ENCODE measurements at places on chromosomes 7 and 10.
A peak's percentile ranks its signal among the peaks of the same experiment; 100 is the strongest.

DNA sequence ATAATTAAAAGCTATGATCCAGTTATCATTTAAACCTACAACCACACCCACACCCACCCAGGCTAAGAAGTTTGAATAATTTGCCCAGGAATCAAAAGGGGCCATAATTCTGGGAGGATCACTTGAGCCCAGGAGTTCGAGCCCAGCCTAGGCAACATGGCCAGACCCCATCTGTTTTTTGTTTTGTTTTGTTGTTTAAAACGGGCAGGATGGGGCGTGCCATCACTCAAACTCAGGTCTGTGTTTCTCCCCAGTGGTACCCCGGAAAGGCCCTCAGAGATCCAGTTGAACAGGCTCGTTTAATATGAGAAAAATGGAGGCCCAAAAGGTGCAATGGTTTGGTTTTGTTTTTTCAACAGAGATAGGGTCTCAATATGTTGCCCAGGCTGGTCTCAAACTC is 23.3 kb downstream of the HSPB1 start:
- no peak for DNase-seq

DNA sequence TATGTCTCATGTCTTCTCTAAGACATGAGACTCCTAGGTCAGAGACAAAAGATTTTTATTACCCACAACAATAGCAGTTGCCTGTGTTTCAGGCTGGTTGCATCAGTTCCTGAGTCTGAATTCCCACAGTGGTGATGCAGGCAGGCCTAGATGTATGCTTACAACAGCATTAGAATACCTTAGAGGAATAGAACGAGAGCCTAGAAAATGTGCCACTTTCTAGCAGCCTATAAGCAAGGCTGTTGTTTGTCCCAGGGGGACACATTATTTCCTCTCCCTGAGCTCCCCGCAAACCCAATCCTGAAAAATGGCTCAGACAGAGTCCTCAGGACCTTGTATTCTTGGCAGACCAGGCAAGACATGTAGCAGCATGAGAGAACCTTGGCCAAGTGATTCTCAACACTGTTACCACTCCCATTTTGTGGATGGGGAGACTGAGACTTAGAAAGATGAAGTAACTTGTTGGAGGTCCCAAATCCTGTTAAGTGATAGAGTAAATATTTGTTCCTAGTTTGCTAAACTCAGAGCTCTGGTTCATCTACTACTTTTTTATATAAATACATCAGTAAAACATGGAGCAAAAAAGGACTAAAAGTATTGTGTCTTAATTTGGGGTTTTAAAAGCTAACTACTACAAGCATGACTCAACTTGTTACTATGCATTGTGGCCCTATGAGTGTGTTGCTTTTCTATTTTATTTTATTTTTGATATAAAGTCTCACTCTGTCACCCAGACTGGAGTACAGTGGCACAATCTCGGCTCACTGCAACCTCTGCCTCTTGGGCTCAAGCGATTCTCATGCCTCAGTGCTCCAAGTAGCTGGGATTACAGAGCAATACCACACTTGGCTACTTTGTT is 14.2 kb downstream of the VTI1A start:
- DNase-seq, result peak; percentile 85

GRCh38 chr7:930975-931758 is 23.3 kb downstream of the ADAP1 start:
- no peak for DNase-seq

DNA sequence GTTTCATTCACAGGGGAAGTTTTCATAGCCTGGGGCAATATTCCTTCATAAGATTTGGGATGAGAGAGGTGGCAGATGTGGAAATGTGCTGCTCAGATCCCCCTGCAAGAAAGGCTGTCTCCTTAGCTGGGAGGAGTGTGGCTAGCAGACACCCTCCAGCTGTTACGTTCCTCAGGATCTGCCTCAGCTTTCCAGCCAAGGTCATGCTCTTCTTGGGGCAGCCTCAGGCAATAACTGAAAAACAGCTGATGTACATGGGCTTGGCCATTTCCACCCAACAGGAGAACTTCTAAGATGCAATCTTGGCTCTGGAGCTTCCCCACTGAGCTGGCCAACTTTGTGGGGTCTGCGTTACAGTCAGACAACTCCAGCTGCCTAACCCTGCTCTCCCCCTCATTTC is 51.3 kb upstream of the SEPTIN7 start:
- DNase-seq, result no peak

- no peak for DNase-seq
Measured at GRCh38 chr7:128938544-128939074, 882 bp downstream of the IRF5 start.

DNA sequence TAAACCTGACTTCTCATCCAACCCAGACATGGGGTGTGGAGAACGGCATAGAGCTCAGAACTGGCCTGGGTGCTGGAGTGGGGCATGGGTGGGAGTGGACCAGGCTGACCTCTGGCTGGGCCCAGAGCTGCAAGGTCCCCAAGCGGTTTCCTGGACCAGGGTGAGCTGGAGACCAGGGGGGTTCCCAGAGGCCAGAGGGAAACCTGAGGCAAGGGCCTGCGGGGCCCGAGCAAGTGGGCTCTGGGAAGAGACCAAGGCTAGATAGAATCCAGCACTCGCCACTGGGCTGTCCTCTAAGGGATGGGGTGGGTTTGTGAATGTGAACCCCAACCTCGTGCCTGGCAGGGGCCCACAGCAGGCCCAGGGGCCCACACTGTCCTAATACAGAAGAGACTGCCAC is 39.4 kb upstream of the RET start:
- no peak for DNase-seq

DNA sequence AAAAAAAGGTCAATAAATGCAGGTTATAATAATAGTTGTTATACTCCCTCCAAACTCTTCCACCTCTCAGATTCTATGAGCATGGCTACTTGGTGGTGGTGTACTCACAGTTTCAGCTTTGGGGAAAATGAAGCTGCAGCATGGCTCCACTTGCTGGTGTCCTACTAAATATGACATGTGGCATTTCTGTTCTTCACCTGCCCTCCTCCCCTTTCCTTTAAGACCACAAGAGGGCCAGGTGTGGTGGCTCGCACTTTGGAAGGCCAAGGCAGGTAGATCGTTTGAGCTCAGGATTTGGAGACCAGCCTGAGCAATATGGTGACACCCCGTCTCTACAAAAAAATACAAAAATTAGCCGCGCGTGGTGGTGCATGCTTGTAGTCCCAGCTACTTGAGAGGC is 101.1 kb downstream of the SLC37A3 start:
- no peak for DNase-seq

- no peak for DNase-seq
Measured at GRCh38 chr10:70493660-70494234, 15.2 kb downstream of the PALD1 start.

GRCh38 chr7:137937202-137937560 is 64.7 kb downstream of the CREB3L2 start:
- no peak for DNase-seq

DNA sequence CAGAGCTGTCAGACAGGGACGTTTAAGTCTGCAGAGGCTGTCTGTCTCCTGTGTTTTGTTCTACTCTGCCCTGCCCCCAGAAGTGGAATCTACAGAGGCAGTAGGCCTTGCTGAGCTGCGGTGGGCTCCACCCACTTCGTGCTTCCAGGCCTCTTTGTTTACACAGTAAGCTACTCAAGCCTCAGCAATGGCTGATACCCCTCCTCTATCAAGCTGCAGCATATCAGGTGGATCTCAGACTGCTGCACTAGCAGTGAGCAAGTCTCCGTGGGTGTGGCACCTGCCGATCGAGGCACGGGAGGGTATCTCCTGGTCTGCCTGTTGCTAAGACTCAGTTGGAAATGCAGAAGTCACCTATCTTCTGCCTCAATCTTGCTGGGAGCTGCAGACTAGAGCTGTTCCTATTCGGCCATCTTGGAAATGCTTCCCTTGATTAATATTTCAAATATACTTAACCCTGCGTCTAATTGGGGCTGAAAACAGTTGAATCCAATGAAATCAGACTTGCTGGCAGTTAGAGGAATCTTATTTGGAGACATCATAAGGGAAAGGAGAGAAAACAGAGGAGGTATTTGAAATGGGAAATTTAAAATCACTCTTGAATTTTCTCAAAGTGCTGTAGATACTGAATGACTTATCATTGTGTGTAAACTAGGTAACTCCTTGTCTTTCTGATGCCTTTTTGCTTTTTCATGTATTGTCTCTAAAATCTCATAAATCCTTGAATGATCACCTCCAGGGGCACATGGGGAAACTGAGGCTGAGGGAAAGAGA is 13.8 kb upstream of the CYP3A5 start:
- no peak for DNase-seq

GRCh38 chr7:35971133-35971891 is 170.5 kb downstream of the SEPTIN7 start:
- DNase-seq, result no peak

DNA sequence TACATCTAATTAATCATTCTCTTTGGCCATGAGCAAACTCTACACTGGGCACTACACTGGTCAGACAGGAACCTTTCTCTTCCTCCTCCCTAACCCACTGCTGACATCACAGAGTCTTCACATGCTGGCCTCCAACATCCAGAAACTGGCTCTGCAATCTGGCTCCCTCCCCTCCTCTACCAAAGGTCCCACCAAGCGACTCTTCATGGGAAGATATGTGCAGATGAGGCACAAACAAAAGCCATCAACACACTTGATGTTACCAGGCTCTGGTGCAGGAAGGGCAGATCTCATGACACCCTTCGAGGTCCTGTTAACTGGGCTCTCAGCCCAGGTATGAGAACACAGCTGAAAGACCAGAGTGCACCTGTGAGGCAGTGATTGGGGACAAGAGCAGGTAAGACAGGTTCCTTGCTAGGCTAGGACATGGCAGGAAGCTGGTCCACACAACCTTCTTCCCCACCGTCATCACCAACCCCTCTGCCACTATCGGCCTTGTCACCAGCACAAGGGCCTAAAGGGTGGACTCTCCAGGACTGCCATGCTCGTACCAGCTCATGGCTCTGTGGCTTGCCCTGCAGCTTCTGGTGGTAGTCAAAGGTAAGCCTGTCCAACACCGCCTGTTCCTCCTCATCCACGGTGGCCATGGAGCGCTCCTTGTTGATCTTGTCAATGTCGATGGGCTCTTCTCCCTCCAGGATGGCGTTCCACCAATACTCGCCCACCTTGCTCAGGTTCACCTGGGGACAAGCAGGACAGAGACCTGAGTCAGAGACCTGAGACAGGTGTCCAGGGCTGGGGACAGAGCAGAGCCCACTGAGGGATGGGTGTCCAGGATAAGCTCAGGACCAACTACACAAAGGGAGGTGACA is 66.6 kb upstream of the CAMK2B start:
- DNase-seq, result no peak

DNA sequence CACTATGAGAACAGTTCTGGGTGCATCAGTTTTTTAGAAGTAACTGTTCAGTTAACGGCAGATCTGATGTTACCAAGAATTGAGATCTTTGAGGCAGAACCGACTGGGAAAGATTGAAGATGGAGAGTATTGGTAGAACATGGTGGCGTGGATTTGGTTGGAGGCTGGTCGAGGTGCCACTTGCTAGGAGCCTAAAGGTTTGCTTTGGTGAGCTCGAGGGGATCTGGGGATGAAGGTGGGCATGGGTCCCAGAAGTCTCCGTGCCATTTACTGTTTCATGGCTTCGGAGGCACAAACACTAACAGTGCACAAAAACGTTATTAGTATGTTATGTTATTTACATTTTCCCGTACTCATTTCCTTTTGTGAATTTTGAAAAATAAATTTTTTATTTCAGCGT is 81.4 kb downstream of the ADCY1 start:
- no peak for DNase-seq

DNA sequence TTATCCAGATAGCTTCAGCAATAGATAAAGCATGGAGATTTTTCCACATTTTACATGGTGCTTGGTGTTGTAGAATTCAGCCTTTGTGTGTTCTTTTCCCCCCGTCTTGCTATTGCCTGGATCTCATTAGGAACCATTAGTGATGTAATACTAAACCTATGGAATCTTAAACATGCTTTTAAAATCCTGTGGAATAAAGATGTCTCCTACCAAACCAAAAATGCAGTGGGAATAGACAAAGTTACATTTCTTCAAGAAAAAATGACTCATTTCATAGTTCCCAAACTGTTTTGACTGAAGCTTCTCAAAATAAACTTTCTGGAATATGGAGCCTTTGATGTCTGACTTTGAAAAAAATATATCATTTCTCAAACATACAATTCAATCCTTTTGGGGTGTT is 44.0 kb downstream of the CALD1 start:
- peak; percentile 96 for DNase-seq

- DNase-seq, result no peak
Measured at GRCh38 chr10:17429490-17429889, 24.9 kb downstream of the ST8SIA6 start.

- no peak for DNase-seq
Measured at GRCh38 chr10:75883081-75884072, 452.0 kb downstream of the LRMDA start.

DNA sequence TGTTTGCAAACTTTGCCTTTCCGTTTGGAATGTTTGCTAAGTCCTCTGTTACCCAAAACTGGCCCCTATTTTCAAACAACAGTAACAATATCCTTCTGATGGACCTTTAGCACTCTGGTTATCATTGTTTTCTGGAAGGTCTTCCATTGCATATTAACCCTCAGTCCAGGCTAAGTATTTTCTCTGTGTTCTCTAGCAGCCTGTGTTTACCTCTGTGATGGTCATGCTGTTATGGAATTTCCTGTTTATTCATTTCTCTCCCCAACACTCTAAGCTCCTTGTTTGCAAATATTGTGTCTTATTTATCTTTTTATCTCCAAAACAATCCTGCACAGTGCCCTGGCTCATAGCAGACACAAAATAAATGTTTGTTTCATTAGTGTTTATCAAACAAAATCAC is 560.3 kb downstream of the ATRNL1 start:
- DNase-seq, result no peak

GRCh38 chr10:110848106-110848505 is 23.6 kb upstream of the PDCD4 start:
- DNase-seq, result no peak

DNA sequence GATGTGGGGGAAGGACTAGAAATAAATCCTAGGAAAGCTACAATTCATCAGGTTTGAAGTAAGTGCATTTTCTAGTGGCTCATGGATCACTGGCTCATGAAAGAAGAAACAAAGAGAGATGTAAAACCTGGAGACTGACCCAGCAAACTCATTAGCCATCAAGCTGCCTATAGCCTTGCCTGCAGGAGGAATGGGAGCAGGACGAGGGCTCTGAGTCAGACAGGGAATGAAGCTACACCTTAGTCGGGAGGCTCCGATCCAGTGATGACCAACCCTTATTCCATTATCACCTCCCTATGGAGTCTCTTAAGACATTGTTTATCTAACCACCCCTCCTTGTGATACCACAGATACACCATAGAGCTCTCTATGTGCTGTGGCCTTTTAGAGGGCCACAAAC is 112.5 kb upstream of the WDR11 start:
- no peak for DNase-seq

DNA sequence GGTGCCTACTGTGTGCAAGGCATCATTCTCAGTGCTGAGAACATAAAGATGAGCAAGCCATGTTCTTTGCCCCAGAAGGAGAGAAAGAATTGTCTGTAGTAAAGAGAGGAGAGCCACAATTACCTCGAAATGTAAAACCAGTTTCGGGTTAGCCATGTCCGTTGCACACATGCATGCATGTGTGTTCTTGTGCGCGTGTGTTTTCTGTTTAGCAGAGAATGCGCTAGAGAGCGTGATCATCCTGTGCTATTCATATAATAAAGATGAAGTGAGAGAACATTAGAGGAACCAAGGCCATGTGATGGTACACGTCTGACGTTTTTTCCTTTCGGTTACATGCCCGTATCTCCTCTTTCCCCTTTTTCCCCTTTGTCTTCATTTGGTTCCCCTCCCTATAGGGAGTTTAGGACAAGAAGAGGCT is 158.2 kb downstream of the CELF2 start:
- no peak for DNase-seq

- no peak for DNase-seq
Measured at GRCh38 chr10:72545546-72545945, 80.3 kb downstream of the MICU1 start.
